MCF 10A (cell line): ENCODE measurements at places on chromosomes 3 and 15. TPM values are rescaled to one million over a fixed set of nuclear protein-coding genes. Genes with fewer than 3 reads are reported as not detected.

GPR176 gene
- total RNA-seq, result 1.8 and 2.3 TPM in 2 replicates

TMEM40 gene
- total RNA-seq, result 30.3 and 58.4 TPM in 2 replicates

GHSR gene
- not detected in 2 replicates for total RNA-seq

SCN5A gene
- not detected in 2 replicates for total RNA-seq

TMEM207 gene
- total RNA-seq, result not detected in 2 replicates

SNX22 gene
- total RNA-seq, result 0.16 and 0.25 TPM in 2 replicates

PPP1R2 gene
- 53.0 and 68.6 TPM in 2 replicates for total RNA-seq

TMIE gene
- 0.26 and 1.0 TPM in 2 replicates for total RNA-seq

CADPS gene
- total RNA-seq, result not detected in 2 replicates

- DNase-seq, result no peak
These were observed 136.9 kb downstream of the TJP1 start for GRCh38 chr15:29685156-29686078.

DNA sequence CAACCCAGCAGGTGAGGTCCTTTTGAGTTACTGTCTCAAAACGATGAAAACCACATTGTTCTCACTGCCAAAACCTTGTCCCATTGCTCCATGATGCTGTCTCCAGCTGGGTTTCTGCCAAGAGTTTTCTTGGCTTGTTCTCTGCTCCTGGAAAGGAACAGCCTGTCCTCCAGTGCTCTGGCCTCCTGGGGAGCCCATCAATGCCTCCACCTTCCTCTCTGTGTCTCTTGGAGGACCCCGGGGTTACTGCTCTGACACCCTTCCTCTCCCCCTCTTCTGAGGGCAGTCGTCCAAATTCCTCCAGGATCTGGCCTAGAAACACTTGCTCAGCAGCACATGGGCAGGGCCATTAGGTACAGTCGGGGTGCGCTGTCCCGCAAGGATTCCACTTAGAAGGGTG lies 63.9 kb upstream of the RGMA start:
- DNase-seq, result peak; percentile 98

- no peak for DNase-seq
These were observed 59.9 kb downstream of the GPR176 start for GRCh38 chr15:39860200-39860599.

GRCh38 chr3:62048577-62048976 lies 324.8 kb downstream of the FEZF2 start:
- DNase-seq, result no peak

DNA sequence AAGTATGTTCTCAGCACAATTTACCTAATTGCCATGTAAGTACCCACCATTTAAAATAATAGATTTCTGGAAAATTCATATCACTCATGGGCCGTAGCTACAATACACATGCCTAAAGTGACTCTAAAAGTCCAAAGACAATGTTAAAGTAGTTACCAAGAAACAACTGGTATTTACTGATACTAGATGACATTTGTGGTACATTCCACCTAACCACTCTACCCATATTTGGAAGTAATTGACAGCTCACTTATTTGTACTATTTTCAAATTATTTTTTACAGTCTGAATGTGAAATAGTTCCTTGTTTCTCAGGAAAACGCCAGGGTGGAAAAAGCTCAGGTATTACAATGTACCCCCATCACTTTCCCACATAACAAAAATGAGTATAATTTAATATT lies 573.0 kb downstream of the MECOM start:
- DNase-seq, result no peak

GRCh38 chr15:33370623-33371020 lies 59.9 kb downstream of the RYR3 start:
- no peak for DNase-seq

- no peak for DNase-seq
These were observed 159.9 kb downstream of the APBA2 start for GRCh38 chr15:29045717-29046116.

GRCh38 chr3:116256843-116257485 lies 188.3 kb downstream of the LSAMP start:
- no peak for DNase-seq

DNA sequence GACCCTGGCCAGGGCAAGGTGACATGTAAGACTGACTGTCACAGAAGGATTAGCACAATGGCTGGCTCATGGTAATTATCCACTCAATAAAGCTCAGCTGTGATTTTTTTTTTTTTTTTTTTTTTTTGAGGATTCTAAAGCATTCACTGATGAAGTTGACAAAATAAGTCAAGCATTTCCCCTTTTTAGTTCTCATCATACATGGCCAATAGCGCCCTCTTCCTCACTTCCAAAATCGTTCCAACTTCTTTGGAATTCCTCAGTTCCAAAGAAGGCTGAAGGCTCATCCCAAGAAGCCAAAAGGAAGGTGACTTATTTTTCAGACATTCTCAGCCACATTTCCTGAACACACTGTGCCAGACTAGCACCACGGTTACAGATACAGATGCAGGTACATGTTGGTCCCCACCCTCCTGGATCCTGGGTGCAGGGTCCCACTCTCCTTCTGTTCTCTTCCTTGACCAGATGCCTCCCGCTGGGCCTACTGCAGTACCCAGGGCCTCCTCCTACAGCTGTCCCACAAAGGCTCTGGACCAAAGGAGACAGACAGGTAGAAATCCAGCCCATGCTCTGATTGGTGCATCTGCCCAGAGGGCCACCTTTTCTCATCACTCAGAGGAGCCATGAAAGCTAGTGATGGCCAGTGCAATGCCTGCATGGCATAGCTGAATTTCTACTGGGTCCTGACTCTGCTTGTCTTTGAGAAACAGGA lies 202.6 kb downstream of the UACA start:
- DNase-seq, result no peak

DNA sequence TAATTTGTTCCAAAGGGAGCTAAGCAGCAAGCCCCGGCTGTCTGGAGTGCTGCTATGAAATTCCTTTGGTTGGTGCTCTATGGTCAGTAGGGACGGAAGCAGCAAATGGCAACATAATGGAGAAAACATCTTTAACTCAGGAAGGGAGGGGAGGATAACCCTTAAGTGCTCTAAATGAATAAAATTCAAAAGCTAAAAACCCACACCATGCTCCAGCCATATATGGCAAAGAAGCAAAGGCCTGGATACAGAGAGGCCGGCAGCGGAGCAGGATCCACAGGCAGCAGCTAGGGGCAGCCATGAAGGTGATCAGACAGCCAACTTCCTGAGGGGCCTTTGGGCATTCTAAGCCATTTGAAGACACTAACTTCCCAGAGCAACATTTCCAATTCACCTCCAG lies 38.9 kb downstream of the IL17RD start:
- DNase-seq, result no peak

GRCh38 chr3:18066899-18067582 lies 324.6 kb upstream of the TBC1D5 start:
- DNase-seq, result no peak

- peak; percentile 76 for DNase-seq
These were observed 119.9 kb downstream of the DGKG start for GRCh38 chr3:186241910-186242821.
